Sigmoid colon (tissue), 7 donors: ENCODE measurements at places on chromosomes 7 and 10. TPM values are rescaled to one million over a fixed set of nuclear protein-coding genes. Genes with fewer than 3 reads are reported as not detected.

The ZNF518A gene
- total RNA-seq: 13.2 TPM

The WNT16 gene
- total RNA-seq: 0.81 TPM

The EBF3 gene
- total RNA-seq: 8.9 TPM

GRCh38 chr10:14603534-14604102 lies 171.1 kb downstream of the FAM107B start:
- H3K4me3 ChIP-seq: peak overlapping the region; percentile 61
- H3K27me3 ChIP-seq: no peaks in the 10 kb centered on the region
